Tibial nerve (tissue), 4 donors: ENCODE measurements at places on chromosomes 3 and 15.
A peak's percentile ranks its signal among the peaks of the same experiment; 100 is the strongest.

- H3K36me3 ChIP-seq: no peaks in the 10 kb centered on the region
- H3K27me3 ChIP-seq: no peaks in the 10 kb centered on the region
- H3K27ac ChIP-seq: no peak overlapping the region
- DNase-seq: no peak
- H3K4me3 ChIP-seq: no peak overlapping the region
These were observed 399.8 kb downstream of the SHQ1 start for GRCh38 chr3:72448375-72448823.

- no peaks in the 10 kb centered on the region for H3K27me3 ChIP-seq
- peaks cover 9% of the 10 kb centered on the region for H3K4me1 ChIP-seq
- no peaks in the 10 kb centered on the region for H3K36me3 ChIP-seq
- peak overlapping the region; percentile 97 for H3K27ac ChIP-seq
- H3K4me3 ChIP-seq: peak overlapping the region; percentile 99
- no peak for DNase-seq
These were observed 626 bp downstream of the SEC62 start for GRCh38 chr3:169966951-169967915.

GRCh38 chr3:30503446-30503845 is 103.0 kb upstream of the TGFBR2 start:
- no peaks in the 10 kb centered on the region for H3K36me3 ChIP-seq
- no peaks in the 10 kb centered on the region for H3K27me3 ChIP-seq
- DNase-seq: no peak

DNA sequence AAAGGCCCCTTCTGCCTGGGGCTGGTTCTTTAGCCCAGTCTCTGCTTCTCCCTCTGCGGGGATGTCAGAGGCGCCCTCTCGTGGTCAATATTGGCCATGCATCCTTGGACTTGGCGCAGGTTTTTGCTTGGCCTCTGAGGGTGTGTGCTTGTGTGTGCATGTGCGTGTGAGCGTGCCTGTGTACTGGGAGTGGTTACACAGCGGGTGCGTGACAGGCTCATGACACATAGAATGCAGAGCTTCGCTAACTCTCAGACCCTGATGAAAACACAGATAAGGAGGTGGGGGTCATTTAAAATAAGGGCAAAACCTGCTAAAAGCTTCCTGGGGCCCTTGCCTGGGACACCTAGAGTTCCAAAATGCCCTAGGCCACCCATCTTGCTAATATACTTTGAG is 160.9 kb downstream of the SMAD6 start:
- no peaks in the 10 kb centered on the region for H3K36me3 ChIP-seq
- no peaks in the 10 kb centered on the region for H3K27me3 ChIP-seq
- H3K4me1 ChIP-seq: no peaks in the 10 kb centered on the region

- H3K27me3 ChIP-seq: no peaks in the 10 kb centered on the region
- H3K27ac ChIP-seq: no peak overlapping the region
- no peaks in the 10 kb centered on the region for H3K4me1 ChIP-seq
- no peak overlapping the region for H3K4me3 ChIP-seq
These were observed 23.2 kb upstream of the PIGZ start for GRCh38 chr3:196991581-196992460.

DNA sequence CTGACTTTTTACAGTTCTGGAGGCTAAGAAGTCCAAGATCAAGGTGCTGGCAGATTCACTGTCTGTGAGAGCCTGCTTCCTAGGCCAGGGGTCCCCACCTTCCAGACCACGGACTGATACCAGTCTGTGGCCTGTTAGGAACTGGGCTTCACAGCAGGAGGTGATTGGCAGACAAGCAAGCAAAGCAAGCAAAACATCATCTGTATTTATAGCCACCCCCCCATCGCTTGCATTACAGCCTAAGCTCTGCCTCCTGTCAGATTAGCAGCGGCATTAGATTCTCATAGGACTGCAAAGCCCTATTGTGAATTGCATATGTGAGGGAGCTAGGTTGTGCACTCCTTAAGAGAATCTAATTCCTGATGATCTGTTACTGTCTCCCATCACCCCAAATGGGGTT is 194.7 kb upstream of the THRB start:
- H3K4me3 ChIP-seq: no peak overlapping the region
- no peaks in the 10 kb centered on the region for H3K36me3 ChIP-seq

GRCh38 chr3:46845397-46845859 is 17.8 kb downstream of the MYL3 start:
- peak; percentile 81 for DNase-seq
- H3K27me3 ChIP-seq: no peaks in the 10 kb centered on the region
- peak overlapping the region; percentile 36 for H3K4me3 ChIP-seq
- peak overlapping the region; percentile 79 for H3K27ac ChIP-seq
- H3K4me1 ChIP-seq: peaks cover 18% of the 10 kb centered on the region
- no peaks in the 10 kb centered on the region for H3K36me3 ChIP-seq

DNA sequence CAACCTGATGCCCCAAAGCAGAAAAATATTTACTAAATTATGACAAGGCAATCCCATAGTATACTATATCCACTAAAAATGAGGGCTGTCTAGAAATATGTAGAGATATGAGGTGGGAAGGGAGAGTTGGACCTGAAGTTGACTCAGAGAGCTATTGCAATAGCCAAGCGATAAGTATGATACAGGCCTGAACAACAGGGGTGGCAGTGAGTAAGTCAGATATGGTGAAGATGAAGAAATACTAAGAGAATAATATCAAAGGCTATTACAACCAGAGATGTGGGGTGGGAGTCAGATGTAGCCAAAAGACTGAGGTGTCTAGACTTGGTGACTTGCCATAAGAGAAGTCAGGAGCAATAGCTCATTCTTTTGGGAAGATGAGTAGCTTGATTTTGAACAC is 9.2 kb downstream of the HSPBAP1 start:
- no peaks in the 10 kb centered on the region for H3K27me3 ChIP-seq
- DNase-seq: no peak
- no peak overlapping the region for H3K27ac ChIP-seq
- H3K4me1 ChIP-seq: no peaks in the 10 kb centered on the region

- no peak for DNase-seq
- H3K4me3 ChIP-seq: no peak overlapping the region
- H3K4me1 ChIP-seq: peaks cover 17% of the 10 kb centered on the region
- no peaks in the 10 kb centered on the region for H3K36me3 ChIP-seq
- H3K27ac ChIP-seq: no peak overlapping the region
These were observed 264.7 kb upstream of the ROPN1 start for GRCh38 chr3:124256599-124256998.

GRCh38 chr3:127196002-127196401 is 3.1 kb downstream of the PRR23E start:
- H3K27me3 ChIP-seq: no peaks in the 10 kb centered on the region
- H3K36me3 ChIP-seq: no peaks in the 10 kb centered on the region
- H3K4me1 ChIP-seq: no peaks in the 10 kb centered on the region
- DNase-seq: no peak
- no peak overlapping the region for H3K4me3 ChIP-seq

DNA sequence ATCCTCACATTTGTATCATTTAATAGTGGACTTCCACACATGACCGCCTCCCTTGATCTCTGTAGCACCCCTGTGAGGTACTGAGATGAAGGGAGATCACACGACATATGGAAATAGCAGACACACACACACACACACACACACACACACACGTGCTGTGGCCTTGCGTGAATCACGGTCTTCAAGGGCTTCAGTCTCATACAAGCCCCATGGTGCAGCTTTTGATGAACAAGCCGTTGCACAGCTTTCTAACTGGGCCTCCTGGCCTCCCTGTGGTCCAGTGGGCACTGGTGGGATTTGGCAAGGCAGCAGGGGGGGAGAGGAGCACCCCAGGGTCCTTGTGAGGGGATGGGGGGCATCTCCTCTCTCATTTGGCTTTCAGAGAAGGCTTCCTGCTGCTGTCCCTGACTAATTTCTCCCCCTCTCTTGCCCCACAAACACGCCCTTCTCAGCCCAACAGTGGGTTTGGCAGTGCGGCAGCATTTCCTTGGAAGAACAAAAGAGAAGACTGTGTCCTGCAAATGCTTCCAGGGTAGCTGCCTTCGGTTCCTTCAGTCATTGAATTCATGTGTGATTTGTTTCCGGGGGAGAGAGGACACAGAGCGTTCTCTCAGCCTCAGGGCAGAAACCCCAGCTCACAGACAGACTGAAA is 98.7 kb downstream of the SMAD6 start:
- H3K4me3 ChIP-seq: no peak overlapping the region
- H3K27me3 ChIP-seq: no peaks in the 10 kb centered on the region
- no peak overlapping the region for H3K27ac ChIP-seq
- H3K36me3 ChIP-seq: no peaks in the 10 kb centered on the region
- no peaks in the 10 kb centered on the region for H3K4me1 ChIP-seq
